ENCODE measurements at places on chromosomes 16 and 17.
A peak's percentile ranks its signal among the peaks of the same experiment; 100 is the strongest.

DNA sequence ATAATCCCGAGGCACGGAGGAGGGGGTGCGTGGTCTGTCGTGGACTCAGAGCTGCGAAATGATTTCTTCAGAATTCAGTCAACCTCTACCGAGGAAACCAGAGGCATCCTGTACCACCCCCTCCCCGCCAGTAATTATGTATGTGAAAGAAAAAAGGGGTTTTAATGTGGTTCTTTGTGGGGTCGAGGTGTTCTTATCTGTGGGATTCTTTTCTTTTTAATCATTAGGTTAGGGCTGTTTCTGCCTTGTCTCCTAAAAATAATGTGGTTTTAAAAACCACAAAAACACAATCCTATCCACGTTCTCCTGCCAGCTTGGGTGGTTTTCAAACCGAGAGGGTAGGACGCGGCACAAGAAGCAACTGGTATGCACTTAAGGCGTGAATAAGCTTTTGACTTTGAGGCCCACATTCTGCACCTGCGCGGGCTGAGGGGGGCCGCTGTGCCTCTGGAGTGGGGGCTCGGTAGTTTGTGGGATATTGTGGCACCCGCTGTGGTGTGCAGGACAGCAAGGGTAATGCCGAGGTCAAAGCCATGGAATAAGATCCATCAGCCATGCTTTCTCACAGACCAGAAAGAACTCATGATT lies 1.0 kb downstream of the SLC47A1 start:
- DNase-seq = no peak

DNA sequence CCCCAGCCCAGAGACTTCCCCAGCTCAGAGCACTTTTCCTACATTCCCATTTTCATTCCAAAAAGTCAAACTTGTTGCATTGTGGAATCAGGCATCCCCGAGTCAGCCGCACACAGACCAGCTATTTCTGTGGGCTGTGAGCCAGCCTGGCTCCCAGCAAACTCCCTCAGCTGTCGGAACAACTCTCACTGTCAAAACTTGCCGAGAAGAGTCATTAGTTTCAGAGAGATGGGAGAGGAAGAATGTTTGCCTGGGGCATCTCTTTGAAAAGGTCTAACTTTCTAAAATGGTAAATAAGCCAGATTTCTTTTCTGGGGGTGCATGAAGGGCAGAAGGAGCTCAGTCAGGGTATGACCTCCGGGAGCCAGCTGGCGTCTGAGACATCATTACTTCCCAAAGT lies 280.0 kb downstream of the TMEM114 start:
- no peak for DNase-seq

DNA sequence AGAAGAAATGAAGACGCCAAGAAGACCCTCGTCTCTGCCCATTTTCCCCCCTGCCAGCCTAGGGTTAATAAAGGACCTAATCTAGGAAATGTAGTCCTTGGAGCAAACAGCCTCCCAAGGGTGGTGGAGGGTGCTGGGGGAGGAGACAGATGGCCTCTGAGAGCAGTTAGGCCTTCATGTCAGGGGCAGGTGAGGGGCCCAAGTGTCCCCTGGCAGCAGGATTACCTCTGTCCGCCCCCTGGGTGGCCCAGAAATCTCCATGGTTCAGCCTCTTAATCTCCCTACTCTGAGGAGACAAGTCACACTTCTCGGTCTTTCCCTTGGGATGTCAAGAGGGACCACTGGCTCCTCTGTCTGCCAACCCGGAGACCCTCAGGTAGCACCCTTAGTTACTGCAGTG lies 365.4 kb upstream of the TNRC6C start:
- no peak for DNase-seq

GRCh38 chr17:27807567-27808470 lies 7.5 kb upstream of the NOS2 start:
- DNase-seq = peak; percentile 13

DNA sequence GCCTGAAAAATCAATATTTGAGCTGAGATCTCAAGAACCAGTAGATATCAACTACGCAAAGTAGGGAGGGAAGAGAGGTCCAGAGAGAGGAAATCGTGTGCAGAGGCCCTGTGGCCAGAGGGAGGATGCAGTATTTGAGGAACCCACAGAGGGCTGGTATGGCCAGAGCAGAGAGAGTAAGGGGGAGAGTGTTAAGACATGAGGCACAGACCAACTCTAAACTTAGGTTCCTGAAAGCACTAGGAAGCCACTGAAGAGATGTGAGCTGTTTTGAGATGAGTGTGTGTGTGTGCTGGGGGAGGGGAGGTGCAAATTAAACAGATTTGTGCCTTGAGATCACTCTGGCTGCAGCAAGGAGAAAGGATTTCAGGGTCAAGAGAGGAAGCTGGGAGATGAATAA lies 10.9 kb downstream of the SLC13A2 start:
- DNase-seq = no peak

- no peak for DNase-seq
These were observed 7.8 kb downstream of the SLC47A1 start for GRCh38 chr17:19541445-19541844.

DNA sequence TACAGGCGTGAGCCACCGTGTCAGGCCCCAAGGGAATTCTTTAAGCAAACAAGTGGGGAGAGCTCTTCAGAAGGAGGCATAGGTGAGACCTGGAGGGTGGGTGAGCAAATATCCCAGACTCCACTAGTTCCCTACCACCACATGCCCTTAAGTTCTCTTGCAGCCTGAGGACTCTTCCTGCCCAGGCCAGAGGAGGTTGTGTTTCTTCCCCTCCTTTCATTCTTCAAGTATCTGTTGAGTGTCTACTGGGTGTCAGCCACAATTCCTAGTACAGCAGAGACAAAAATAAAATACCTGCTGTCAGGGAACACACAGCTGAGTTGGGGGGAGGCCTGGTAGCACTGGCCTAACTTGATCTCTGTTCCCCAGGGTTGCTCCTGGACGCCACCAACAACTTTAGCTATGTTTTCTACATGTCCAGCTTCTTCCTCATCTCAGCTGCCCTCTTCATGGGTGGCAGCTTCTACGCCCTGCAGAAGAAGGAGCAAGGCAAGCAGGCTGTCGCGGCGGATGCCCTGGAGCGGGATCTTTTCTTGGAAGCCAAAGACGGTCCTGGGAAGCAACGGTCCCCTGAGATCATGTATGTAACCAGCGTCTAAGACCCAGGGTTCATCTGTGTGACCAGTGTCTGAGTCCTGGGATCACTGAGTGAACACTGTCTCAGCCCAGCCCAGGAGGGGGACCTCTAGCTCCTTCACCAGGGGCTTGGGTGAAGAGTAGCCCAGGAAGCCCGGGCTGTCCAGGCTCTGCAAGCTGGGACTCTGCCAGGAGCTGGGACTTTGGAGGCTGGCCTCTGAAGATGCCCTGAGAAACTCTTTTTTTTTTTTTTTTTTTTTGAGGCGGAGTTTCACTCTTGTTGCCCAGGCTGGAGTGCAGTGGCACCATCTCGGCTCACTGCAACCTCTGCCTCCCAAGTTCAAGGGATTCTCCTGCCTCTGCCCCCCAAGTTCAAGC lies 5.9 kb upstream of the ARMC7 start:
- DNase-seq = no peak

GRCh38 chr16:68375801-68376536 lies 65.2 kb downstream of the PRMT7 start:
- no peak for DNase-seq

DNA sequence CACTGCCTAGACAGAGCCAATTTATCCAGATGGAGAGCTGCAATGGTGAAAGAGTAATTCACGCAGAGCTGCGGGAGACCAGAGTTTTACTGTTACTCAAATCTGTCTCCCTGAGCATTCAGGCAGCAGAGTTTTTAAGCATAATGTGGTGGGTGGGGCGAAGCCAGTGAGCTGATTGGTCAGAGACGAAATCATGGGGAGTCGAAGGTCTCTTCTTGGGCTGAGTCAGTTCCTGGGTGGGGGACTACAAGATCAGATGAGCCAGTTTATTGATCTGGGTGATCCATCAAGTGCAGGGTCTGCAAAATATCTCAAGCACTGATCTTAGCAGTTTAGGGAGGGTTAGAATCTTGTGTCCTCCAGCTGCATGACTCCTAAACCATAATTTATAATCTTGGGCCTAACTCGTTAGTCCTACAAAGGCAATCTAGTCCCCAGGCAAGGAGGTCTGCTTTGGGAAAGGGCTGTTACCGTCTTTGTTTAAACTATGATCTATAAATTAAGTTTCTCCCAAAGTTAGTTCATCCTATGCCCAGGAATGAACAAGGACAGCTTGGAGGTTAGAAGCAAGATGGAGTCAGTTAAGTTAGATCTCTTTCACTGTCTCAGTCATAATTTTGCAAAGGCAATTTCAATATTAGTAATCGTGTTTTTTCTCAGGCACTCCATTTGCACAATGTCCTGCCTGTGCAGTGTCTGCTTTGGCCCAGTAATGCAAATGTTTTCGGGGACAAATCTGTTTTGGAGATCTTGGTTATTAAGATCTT lies 27.0 kb downstream of the PIGL start:
- no peak for DNase-seq

DNA sequence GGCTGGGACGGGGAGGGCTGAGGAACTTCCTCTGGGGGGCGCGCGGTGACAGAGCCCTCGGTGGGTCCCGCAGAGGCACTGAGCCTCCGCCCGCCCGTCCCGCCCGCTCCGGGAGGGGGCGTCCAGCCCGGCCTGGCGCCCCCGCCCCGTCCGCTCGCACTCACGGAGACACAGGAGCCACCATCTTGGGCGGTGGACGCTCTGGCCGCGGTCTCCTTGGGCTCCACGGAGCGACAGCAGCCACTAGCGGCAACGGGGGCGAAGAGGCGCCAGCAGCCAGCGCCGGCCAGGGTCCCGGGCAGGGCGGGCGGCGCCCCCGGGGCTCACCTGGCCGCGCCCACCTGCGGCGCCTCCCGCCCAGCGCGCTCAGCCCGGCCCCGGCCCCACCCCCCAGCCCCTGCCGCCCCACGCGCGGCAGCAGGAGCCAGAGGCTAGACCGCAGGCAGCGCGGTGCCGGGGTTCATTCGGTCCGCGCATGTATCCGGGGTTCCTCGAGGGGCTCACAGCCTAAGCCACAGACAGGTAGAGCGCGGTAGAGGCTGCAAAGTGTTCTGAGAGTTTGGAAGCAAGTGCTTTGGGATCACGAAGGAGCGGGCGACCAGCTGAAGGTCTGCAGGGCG lies at the start of gene C17orf113:
C17orf113 (minus strand) TSS at position 209 of the 620 bp plus-strand sequence. CDS start 7,225 bp downstream, outside the sequence.
- no peak for DNase-seq

DNA sequence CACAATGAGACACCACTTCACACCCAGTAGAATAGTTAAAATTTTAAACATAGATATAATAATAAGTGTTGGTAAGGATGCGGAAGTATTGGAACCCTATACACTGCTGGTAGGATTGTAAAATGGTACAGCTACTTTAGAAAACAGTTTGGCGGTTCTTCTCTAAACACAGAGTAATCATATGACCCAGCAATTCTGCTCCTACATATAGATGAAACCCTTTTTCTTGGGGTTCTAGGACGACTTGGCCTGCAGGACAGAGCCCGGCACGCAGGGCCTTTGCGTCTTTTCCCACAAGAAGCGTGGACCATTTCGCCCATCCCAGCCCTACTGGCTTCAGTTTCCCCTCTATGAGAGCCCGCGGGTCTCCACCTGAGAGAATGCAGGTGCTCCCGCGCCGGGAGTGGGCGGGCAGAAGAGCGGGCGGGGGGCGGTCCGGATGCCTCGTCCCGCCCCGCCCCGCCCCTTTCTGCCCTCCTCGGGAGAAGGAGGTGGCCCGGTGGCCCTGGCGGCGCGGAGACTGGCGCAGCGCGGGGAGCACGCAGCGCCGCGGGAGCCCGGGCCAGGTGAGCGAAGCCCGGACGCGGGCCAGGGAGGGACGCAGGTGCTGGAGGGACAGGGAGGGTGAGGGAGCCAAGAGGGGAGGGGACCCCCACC lies at the start of gene SDR42E2:
SDR42E2 (plus strand) TSS at position 508 of the 657 bp plus-strand sequence. CDS start 3,077 bp downstream, outside the sequence.
- DNase-seq = peak; percentile 12

- no peak for DNase-seq
These were observed 96.8 kb downstream of the OMG start for GRCh38 chr17:31200287-31200686.

DNA sequence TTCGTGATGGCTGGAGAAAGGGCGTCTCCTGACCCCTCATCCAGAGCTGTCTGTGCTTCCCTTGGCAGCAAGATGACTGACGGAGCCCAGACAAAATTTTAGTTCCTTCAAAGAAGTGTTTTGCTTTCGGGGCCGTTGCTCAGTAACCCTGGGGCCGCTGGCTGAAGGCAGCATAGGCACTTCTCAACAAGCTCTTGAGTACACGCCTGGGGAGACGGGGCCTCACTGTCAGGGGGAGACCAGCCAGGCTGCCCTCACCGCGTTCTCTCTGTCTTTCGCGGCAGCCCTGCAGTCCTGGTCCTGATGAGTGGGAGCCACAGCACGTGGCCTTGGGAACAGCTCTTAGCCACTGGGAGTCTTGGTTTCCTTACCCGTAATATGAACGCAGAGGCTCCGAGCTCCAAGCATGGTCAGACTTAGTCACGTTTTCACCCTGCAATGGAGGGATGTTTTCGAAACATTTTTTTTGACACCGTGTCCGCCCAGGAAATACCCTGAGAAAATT lies 86.0 kb downstream of the IRF8 start:
- DNase-seq = no peak

DNA sequence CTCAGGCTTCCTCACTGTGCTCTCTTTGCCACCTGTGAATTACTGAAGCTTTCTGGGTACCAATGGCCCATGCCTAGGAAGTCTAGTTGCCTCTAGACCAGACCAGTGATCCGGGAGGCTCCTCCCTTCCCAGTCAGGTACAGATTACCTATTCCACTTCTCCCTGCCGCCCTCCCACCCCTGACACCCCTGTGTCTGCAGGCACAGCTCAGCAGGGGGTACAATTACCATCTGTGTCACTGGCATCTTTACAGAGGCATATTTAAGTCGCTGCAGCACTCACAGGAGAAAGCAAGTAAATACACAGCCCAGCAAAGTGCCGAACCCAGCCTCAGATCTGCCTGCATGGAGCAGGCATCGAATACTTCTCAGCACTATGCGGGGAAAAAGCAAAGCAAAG lies 5.3 kb upstream of the WSCD1 start:
- no peak for DNase-seq

DNA sequence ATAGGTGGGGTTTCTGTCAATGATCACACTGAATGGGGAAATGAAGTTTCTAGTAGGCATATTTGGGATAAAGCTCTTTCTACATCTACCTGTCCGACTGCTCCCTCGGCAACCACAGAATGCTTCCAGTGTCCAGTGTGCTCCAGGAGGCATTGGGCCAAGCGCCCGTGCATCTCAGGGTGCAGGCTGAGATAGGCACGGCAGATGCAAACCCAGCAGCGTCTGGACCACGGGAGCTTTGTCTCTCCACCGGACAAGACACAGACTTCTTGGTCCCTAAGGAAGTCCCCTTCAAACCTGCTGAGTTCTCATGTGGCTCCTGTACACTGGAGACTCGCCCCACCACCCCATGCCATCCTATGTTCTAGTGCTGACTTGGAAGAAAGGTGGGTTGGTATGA lies 202.8 kb downstream of the RPTOR start:
- no peak for DNase-seq
